ENCODE measurements at places on chromosomes 6 and 20.

DNA sequence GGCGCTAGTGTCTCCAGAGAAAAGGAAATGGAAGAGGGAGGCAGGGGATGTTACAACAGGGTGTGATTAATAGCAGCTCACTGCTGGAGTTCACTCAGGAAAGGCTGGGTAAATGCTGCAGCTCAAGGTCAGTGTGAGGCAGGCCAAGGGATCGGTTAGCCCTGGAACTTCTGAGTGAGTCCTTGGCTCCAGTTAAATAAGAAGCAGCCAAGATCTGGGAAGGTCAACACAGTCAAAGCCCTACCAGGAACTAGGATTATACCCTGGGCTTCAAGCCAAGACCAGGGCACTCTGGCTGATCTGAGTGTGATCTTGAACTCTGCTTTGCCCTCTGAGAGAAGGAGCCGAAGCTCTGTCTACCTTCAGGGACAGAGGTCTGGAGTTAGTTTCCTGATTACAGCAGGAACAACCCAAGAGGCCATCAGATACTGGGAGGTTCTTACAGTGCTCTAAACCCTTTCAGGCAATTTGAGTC is 44.3 kb downstream of the TPD52L1 start:
- DNase-seq = peak; percentile 55
- H3K27ac ChIP-seq = no peak overlapping the region
- no peaks in the 10 kb centered on the region for H3K27me3 ChIP-seq
- no peak overlapping the region for H3K4me3 ChIP-seq
- no peaks in the 10 kb centered on the region for H3K36me3 ChIP-seq

GRCh38 chr6:170026751-170027646 is 263.9 kb downstream of the DLL1 start:
- H3K27me3 ChIP-seq = no peaks in the 10 kb centered on the region
- no peak overlapping the region for H3K4me3 ChIP-seq
- DNase-seq = no peak

DNA sequence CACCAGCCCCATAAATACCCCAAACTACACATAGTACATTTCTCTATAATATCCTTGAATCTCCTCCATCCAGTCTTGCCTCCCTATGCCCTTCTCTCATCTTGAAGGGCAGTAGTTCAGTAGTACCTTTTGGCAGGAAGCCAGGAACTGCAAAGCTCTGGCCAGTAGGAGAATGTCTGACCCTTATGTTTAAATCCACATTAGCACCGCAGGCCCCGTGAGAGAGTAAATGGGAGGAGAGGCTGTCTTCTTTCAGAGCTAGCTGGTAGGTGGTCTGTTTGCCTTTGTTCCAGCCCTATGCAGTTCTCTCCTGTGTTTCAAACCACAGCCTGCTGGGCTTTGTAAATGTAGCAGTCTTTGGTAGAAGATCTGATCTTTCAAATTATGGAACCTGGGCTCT is 690.7 kb downstream of the DOK5 start:
- H3K27me3 ChIP-seq = no peaks in the 10 kb centered on the region
- H3K4me3 ChIP-seq = no peak overlapping the region
- no peaks in the 10 kb centered on the region for H3K36me3 ChIP-seq
- DNase-seq = no peak
- H3K4me1 ChIP-seq = no peaks in the 10 kb centered on the region

DNA sequence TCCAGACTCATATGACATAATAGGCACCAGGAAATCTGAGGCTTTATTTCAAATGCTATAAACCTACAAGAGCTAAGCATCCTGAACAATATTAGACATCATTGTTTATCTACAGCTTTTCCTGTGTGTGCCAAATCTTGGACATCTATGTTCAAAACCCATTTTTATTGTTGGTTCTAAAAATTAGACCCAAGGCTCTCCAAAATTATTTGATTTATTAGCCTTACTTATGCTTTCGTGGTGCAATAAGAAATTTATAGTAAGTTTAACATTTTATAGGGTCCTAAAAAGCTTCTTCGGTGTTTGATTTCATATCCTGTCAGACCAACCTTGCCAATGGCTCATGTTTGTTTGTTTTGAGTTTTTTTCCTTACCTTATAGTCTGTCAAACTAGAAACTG is 1014.5 kb upstream of the MANEA start:
- DNase-seq = no peak
- no peak overlapping the region for H3K4me3 ChIP-seq
- no peak overlapping the region for H3K27ac ChIP-seq
- H3K4me1 ChIP-seq = no peaks in the 10 kb centered on the region

DNA sequence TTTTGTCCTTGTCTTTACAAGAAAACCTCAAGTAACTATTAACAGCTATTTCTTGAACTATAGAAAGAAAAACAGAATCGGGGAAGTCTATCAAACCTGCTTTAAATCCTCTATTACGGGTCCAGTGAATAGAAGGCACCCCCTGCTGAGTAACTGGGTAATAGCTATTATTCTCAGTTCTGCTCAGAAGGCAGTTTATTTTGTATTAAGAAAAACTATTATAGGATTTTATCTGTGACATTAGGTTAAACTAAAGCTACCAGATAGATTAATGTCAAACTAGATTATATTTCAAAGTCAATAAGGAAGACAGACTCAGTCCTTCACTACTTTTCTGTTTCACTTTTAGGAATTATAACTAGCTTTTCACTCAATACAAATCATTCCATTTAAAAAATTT is 93.7 kb downstream of the DST start:
- H3K4me3 ChIP-seq = no peak overlapping the region
- peak; percentile 66 for DNase-seq
- H3K27me3 ChIP-seq = no peaks in the 10 kb centered on the region
- no peak overlapping the region for H3K27ac ChIP-seq
- H3K36me3 ChIP-seq = peaks cover 2% of the 10 kb centered on the region

- H3K27ac ChIP-seq = no peak overlapping the region
- DNase-seq = no peak
- H3K4me1 ChIP-seq = no peaks in the 10 kb centered on the region
- no peaks in the 10 kb centered on the region for H3K36me3 ChIP-seq
- H3K4me3 ChIP-seq = no peak overlapping the region
- H3K27me3 ChIP-seq = no peaks in the 10 kb centered on the region
Measured at GRCh38 chr6:105982761-105983540, 103.2 kb upstream of the PRDM1 start.
